ENCODE measurements at places on chromosomes 5 and 9.

GRCh38 chr9:75063556-75064305 is 24.2 kb downstream of the NMRK1 start:
- DNase-seq: no peak

DNA sequence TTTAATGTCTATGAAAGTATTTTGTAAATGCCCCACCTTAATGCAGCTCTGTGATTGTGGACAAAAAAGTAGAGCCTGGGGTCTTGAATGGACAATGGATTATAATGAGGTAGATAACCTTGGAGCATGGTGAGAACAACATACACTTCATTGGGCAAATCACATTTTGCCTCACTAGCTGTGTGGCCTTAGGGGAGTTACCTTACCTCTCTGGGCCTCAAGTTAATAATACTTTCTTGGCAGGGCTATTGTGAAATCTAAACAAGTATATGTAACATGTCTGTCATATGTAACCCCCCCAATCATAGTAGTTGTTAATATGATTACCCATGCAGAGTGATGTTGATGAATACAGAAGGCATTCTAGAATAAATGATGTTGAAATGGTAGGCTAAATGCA is 213.6 kb upstream of the ANKRD55 start:
- no peak for DNase-seq

GRCh38 chr5:76790632-76791290 is 28.1 kb upstream of the F2RL1 start:
- DNase-seq: no peak

- DNase-seq: no peak
Observed at GRCh38 chr9:17138503-17138902, 3.7 kb downstream of the CNTLN start.

- DNase-seq: peak; percentile 9
Observed at GRCh38 chr5:167332309-167332708, 959.1 kb upstream of the WWC1 start.

DNA sequence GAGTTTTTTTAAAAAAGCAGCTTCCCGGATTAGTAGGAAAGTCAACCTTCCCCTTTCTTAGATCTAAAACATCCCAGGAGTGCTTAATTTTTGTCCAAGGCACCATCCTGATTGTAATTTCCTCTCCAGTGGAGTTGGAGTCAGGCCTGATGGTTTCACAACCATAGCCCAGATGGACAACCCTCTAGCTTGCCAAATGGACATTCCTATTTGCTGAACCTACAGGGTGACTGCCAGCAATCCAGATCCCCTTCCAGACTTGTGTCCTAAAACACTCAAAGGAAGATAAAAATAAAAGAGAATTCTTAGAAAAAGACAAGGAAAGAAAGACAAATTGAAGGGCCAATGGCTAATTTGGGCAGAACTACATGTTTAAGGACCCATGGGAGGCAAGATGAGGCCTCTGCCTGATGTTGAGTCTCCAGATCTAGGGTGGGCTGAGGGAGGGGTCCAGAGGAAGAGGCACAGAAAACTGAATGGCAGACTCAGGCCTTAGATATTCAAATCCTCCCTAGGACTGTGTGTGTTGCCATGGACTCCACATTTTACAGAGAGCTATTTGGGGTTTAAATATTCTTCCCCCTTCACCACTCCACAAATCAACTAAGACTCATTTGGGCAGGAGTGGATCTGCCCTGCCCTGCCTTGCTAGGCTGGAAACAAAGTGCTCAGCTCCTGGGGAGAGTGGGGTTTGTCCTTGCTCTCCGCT is 38.5 kb upstream of the SLC44A1 start:
- no peak for DNase-seq

DNA sequence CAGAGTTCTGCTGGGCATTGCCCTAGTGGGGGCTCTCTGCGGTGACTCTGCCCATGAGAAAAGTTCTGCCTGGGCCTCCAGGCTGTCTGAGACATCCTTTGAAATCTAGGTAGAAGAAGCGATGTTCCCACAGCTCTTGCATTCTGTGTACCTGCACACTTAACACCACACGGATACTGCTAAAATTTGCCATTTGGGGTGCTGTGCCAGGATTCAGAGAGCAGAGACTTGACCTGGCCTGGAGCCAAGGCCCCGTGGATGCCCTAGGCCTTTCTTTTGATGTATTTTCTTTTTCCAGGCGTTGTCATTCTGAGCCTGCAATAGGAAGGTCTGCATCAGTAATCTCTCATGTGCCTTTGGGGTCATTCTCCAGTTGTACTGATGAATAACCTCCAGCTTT is 89.3 kb upstream of the IL12B start:
- no peak for DNase-seq

DNA sequence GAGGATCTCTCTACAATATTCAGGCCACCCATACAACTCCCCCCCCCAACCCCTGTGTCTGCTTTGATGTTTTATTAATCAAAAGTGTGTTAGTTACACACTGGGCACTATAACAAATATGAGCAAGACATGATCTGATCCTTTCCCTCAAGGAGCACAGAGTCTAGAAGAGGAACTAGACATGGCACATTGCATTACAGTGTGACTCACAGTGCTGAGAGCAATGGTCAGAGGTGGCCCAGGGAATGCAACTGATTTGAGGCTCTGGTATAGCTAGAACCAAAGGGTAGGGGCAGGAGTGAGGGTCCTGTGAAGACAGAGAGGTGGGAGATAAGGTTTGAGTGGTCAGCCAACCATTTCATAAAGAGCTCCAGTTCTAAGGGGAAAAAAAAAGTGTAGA is 539.2 kb downstream of the ACTL7B start:
- no peak for DNase-seq

GRCh38 chr5:123787136-123787535 is 275.2 kb downstream of the CSNK1G3 start:
- DNase-seq: no peak

GRCh38 chr5:154475591-154476353 is 2.3 kb downstream of the HAND1 start:
- no peak for DNase-seq

DNA sequence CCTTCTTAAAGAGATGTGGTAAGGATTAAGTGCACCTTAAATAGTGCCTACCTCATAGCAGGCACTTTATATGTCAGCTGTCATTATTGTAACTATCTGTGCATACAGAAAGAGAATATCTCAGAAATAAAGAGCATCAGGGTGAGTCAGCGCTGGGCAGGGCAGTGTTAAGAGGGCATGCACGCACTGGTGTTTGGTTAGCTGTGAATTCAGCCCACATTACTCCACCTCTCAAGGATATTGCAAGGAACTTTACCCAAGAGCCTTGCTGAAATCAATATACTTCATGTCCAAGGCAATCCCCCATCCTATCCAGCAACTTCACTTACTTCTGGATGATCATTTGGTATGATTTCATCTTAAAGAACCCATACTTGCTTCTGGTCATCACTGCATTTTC is 300.9 kb downstream of the NTRK2 start:
- no peak for DNase-seq

DNA sequence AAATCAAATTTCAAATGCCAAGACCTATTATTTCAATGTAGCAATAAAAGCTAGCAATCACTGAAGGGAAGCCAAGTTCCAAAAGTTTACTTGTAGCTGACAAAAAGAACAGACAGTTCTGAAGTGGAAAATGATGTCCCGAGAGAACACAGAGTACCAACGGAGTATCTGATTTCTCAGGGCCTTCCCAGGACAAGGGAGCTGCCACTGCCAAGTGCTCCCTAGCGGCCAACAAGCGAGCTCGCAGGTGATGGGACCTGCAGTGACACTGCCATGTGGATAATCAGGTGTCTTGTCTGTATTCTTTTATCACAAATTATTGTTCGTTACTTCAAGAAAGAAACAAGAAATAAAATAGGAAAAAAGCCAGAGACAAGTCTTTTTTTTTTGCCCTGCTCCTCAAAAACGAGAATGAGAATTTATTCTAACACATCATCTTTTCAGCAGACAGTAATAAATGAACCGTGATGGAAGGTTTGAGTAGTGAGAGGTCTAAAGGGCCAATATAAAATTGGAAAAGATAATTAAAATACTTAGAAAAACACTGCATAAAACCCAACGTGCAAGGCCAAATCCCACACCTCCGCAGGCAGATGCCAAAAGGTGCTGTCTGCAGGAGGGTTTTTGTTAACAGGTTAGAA is 159.4 kb downstream of the MYO10 start:
- DNase-seq: peak; percentile 61

GRCh38 chr9:137145731-137146526 is 7.0 kb downstream of the GRIN1 start:
- DNase-seq: no peak

GRCh38 chr5:76363352-76364225 is 39.5 kb upstream of the IQGAP2 start:
- no peak for DNase-seq

DNA sequence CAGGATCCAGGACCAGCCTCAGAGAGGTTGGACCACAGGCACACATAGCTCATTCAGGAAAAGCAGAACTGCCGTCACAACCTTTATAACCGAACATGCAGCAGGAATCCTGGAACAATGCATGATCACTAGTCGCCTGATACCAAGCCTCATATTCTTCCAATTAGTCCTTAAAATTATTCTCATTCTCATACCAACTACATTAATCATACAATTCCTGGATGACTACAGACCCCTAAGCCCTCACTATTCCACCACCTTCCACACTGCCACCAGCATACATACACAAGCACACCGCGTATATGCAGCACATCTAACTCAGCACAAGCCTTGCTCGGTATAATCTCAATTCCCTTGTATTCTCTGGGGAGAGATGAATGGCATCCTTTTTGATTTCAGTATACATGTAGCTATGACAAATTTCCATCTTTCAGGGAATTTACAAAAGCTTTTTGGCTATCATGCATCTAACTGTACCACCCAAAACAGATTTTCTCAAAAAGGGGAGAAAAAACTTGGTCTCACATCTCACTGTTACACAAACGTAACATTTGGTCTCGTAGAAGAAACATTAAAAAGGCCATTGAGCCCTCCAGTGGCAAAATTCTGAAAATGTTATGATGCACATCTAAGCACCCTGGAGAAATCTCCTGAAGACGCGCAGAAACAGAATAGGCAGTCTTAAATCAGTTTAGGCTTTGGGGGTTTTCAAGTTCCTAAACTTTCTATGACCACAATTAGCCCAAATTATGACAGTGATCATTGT is 46.2 kb downstream of the MCTP1 start:
- DNase-seq: no peak

- no peak for DNase-seq
Observed at GRCh38 chr5:58649716-58650115, 66.8 kb downstream of the RAB3C start.

DNA sequence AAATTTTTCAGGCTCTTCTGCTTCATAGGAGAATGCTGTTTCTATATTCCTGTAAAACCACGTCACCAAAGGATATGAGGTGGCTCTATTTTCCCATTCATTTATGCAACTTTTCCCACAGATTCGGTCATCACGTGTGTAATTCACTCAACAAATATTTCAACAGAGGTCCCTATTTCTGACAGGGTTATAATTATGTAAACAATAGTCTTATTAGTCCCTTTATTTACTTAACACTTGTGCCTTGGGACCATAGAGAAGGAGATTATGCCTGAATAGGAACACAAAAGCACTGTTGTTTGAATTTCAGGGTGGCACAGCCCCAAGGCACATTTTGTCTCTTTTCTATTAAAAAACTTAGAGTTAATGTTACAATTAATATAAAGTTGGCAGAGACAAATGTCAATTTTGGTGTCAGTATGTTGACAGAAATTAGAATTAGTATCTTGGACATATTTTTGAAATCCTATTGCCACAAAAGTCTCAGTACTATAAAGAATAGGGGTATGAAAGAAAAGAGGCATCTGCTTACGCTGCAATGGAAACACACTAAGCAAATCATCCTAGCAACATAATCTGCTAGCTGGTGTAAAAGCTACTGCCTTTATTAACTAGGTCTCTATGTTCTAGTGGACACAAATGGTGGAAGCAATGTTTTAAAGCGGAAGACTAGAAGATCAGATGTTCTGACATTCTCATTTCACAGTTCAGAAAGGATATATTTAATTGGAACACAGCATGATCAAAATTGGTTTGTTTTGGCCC is 229.1 kb upstream of the TBCA start:
- DNase-seq: peak; percentile 64

DNA sequence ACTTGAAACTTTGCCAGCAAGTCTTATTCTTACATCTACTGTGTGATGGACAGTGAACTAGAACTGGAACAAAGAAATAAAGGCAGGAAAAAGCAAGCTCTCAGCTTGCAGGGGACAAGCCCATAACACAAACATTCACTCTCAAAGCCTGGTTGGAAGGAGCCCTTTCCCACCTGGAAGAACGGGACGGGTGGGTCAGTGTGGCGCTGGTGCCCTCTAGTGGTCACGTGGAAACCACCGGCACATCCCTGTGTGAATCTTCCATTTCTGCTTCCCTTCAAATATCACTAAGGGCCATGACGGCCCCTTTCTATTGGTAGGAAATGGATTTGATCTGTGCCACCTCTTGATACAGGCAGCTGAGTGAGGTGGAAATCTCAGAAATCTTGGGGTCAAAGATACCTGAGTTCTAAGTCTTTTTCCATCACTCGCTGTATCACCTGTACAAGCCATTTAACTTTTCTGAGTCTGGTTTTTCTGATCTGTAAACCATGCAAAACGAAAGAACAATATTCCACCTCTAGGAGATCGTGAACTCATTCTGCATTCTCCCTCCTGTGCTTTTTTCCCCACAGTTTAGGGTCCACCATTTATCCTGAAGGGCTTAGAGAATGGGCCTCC is 211.6 kb downstream of the MSX2 start:
- peak; percentile 28 for DNase-seq

DNA sequence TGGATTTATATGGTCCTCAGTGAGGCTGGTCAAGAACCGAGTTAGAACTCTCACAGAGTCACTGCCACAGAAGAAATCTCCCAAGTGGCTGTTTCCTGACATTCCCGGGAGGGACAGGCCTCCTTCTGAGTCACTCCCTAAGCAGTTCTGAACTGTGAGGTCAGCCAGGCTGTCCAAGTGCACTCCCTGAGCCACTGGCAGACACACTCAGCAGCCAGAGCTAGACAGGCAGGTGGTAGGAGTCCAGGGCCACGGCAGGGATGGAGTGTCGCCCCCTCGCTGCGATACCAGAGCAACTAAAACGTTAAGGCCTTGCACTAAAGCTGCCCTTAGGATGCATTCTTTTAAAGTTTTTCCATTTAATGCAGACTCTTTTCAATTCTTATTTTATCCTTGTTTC is 3.4 kb downstream of the IL4 start:
- no peak for DNase-seq

DNA sequence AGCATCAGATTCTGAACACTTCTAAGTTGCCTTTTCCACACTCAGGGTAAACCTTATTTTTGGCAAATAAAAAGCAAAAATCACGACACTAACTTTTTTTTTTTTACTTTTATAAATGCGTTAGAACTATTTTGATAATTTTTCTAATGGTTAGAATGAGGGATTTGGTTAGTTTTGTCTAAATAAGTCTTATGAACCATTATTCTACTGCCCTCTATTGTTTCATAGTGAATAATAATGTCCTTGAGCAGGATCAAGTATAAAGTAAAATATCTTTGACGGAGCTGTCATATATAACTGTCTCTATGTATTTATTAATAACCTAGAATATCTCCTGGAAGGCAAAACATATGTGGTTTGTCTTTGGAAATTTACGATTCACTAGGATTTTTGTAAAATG is 631.8 kb downstream of the GABRG2 start:
- no peak for DNase-seq

- DNase-seq: no peak
Observed at GRCh38 chr5:76938177-76938576, 14.7 kb upstream of the CRHBP start.

- DNase-seq: no peak
Observed at GRCh38 chr5:84215521-84215920, 169.2 kb downstream of the EDIL3 start.
